Hematopoietic multipotent progenitor cell treated with erythropoietin and hydrocortisone succinate and interleukin-3 and kit ligand, for 4 days (in vitro differentiated cells): ENCODE measurements at places on chromosomes 2 and 18.

DNA sequence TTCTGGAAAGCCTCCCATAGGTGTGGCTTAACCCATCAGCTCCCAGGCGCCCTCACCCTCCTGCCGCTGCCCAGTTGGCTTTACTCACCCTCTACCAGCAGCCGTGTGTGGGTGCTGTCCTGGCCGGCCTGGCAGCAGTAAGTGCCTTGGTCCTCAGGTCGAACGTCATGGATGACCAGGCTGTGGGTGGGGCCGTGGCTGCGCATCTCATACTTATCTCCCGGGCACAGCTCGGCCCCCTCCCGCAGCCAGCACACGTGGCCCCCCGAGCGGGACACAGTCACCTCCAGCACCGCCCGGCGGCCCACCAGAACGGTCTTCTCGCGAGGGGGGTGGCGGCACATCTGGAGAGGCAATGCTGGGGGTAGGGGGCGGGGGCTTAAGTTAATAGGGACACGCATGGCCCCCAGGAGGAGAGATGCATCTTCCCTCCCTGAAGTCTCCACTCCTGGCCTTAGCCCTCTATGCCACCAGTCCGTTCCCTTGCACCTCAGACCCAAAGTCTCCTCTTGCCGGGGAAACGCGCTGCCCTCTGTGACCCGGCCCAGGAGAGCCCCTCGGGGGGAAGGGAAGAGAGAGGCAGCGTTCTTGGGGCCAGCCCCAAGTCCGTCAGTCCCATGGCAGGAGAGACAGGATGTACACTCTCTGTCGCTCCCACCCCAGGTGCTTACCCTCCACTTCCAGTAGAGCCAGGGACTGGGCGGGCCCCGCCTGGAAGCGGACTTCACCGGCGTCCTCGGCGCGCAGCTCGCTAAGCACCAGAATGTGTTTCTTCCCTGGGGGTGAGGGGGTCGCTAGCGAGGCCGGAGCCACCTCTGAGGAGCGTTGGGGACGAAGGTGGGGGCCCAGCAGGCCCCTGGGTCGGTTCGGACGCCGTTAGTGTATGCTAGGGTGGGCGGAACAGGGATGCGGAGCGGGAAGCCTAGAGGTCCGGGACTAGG lies 7.9 kb downstream of the TMEM198 start:
- peak; percentile 46 for DNase-seq

DNA sequence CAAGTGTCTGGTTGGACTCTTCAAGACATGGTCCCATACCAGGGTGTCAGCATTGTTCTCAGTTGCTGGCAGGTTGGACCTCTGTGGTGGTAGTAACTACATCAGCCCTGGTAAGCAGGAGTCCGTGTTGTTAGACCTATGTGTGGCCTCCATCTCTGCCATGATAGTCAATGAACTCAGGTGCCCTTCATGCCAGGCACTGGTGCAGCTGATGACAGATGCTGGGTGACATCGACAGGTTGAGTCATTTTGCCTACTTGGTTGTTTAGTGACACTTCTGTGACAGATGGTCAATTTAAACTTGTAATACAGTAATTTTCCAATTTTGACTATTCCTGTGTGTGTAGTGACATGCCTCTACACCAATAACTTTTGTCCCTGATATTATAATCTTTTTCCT lies 189.7 kb downstream of the SP3 start:
- no peak for DNase-seq

- DNase-seq: no peak
Observed at GRCh38 chr2:128552806-128553551, 234.3 kb upstream of the HS6ST1 start.

- no peak for DNase-seq
Observed at GRCh38 chr2:15858466-15858865, 81.9 kb upstream of the MYCN start.

GRCh38 chr2:239609162-239609561 lies 208.3 kb upstream of the HDAC4 start:
- DNase-seq: no peak

DNA sequence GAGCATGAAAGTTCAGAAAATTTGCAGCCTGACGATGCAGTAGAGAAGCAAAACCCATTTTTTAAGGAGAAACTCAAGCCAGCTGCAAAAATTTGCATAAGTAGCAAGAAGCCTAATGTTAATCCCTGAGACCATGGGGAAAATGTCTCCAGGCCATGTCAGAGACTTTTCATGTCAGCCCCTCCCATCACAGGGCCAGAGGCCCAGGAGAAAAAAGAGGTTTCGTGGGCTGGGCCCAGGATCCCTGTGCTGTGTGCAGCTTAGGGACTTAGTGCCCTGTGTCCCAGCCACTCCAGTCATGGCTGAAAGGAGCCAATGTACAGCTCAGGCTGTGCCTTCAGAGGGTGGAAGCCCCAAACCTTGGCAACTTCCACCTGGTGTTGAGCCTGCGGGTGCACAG lies 533.0 kb downstream of the THSD7B start:
- DNase-seq: no peak

- no peak for DNase-seq
Observed at GRCh38 chr2:241496904-241497877, 11.2 kb downstream of the STK25 start.

DNA sequence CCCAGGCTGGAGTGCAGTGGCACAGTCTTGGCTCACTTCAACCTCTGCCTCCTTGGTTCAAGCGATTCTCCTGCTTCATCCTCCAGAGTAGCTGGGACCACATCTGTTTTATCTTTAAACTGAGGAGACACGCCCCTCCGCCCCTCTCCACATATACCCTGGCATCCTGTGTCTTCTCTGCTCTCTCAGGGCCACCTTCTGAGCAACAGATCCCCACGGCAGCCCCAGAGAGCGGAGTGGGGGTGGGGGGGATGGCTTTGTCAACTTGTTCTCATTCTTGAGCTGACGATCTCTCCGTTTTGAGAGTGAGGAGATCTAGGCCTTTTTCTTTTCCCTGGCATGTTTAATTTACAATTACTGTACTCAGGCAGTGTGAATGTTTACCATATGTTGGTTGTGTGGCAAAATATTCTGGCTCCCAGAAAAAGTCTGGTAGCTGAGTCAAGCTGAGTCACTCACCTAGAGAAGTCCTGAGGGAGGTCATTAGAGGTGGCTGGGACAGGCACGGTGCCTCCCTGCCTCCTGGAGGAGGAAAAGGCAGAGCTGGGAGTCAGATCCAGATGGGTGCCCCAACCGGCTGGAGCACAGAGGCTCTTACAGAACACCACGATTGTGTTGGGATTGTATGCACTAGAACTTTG lies 19.5 kb upstream of the ID2 start:
- DNase-seq: no peak

DNA sequence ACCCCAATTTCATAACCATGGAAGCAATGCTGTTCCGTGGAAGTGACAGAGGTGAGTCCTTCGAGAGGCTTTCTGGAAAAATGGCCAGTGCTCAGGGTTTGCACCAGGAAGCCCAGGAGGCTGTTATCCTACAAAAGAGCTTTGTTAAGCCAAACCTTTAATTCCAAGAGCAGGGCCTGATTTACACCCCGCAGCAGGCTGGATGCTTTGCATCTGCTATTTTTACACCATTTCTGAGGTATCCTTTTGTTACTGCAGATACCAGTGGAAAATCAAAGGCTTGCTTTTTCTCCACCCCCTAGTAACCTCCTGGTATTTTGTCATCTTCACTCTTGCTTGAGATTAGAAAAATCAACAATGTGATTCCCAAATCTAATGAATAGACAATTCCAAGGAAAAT lies 380.6 kb downstream of the SOX11 start:
- DNase-seq: no peak

DNA sequence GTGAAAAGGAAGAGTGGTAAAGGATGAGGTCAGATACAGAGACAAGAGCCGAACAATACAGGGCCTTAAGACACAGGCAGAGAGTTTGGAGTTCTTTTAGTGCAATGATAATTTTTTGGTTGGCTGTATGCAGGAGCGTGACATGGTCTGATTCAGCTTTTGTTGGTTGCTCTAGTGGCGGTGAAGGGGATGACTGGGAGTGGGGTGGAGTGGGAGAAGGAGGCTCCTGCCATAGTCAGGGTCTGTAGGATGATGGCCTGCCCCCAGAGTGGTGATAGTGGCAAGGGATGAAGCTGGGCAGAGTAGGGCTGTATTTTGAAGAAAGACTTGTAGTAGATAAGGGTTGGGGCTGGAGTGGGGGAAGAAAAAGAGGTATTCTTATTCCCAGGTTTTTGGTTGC lies 306.6 kb upstream of the VWC2L start:
- peak; percentile 15 for DNase-seq

GRCh38 chr2:216399621-216400020 lies 12.7 kb upstream of the SMARCAL1 start:
- DNase-seq: no peak

DNA sequence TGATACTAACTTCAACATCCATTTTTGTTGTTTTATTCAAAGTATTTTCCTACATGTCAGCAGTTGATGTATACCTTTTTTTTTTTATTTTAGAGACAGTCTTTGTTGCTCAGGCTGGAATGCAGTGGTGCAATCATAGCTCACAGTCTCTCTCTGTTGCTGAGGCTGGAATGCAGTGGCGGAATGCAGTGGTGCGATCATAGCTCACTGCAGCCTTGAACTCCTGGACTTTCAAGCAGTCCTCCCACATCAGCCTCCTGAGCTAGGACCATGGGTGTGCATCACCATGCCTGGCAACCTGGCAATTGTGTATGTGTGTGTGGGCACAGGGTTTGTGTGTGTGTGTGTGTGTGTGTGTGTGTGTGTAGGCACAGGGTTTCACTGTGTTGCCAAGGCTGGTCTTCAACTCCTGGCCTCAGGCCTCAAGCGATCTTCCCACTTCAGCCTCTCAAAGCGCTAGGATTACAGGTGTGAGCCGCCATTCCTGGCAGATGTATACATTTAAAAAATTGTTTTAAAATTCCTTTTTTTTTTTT lies 24.8 kb downstream of the SANBR start:
- DNase-seq: no peak

GRCh38 chr2:201854841-201855240 lies 48.5 kb downstream of the CDK15 start:
- no peak for DNase-seq
